ENCODE measurements at places on chromosomes 2 and 18. TPM values are rescaled to one million over a fixed set of nuclear protein-coding genes. Genes with fewer than 3 reads are reported as not detected.

The RND3 gene
- 132 TPM for total RNA-seq

The ZNF513 gene
- 19.0 TPM for total RNA-seq

The ABCG5 gene
- total RNA-seq: not detected

The KIDINS220 gene
- 41.3 TPM for total RNA-seq

The SLC19A3 gene
- not detected for total RNA-seq

The MYO3B gene
- total RNA-seq: not detected

The ST8SIA3 gene
- not detected for total RNA-seq

The ZBTB7C gene
- total RNA-seq: not detected

The HOXD11 gene
- total RNA-seq: not detected

The CNOT11 gene
- 44.3 TPM for total RNA-seq

The CPLX4 gene
- not detected for total RNA-seq

The CDK15 gene
- not detected for total RNA-seq

The DNAJC5G gene
- 0.77 TPM for total RNA-seq

The SNTG2 gene
- total RNA-seq: not detected

The CDK5R2 gene
- not detected for total RNA-seq

The ANKRD12 gene
- total RNA-seq: 25.4 TPM

The UNC80 gene
- total RNA-seq: not detected

The FEV gene
- not detected for total RNA-seq

The RNF138 gene
- total RNA-seq: 24.6 TPM

The COLEC12 gene
- total RNA-seq: 13.8 TPM

The MYCN gene
- total RNA-seq: 3.6 TPM

The CDH7 gene
- not detected for total RNA-seq

The C2orf80 gene
- not detected for total RNA-seq

The CNGA3 gene
- total RNA-seq: not detected

The BOK gene
- total RNA-seq: 52.4 TPM

The TMEM185B gene
- total RNA-seq: 23.9 TPM

The TRABD2A gene
- total RNA-seq: 0.99 TPM

The IL36A gene
- not detected for total RNA-seq

The FOXI3 gene
- not detected for total RNA-seq

The ZNF397 gene
- total RNA-seq: 5.1 TPM

The B3GNT7 gene
- 1.2 TPM for total RNA-seq

The FBXO11 gene
- 65.0 TPM for total RNA-seq

The ZNF514 gene
- total RNA-seq: 9.7 TPM

The SH3RF3 gene
- total RNA-seq: 9.4 TPM

The DSC3 gene
- 0.23 TPM for total RNA-seq

The SIX3 gene
- total RNA-seq: not detected
